MV-4-11 (cell line): ENCODE measurements at places on chromosomes 4 and X.

DNA sequence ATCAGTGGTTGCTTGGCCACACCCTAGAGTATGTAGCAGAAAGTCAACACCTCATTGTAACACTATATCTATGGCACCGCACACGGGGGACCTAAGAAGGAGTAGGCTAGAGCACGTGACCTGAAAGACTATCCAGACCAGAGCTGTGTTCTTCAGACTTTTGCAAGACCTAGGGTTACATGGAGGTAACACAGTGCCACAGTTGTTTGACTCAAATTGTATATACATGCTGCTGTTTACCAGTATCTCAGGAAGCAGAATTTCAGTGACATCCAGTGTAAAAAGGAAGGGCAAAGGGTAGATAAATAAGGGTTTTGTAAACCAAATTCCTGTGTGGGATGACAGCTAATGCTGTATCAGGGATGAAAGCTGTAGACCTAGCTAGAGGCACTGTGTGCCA, 30.2 kb downstream of the PNMA6A start:
- no peak for DNase-seq

- no peak for DNase-seq
These were observed 5.5 kb upstream of the SLC9B1 start for GRCh38 chr4:103024996-103025395.

- DNase-seq, result no peak
These were observed 53.7 kb downstream of the CLDN22 start for GRCh38 chr4:183266371-183266770.

- no peak for DNase-seq
These were observed 14.2 kb downstream of the BCAP31 start for GRCh38 chrX:153709726-153710674.

DNA sequence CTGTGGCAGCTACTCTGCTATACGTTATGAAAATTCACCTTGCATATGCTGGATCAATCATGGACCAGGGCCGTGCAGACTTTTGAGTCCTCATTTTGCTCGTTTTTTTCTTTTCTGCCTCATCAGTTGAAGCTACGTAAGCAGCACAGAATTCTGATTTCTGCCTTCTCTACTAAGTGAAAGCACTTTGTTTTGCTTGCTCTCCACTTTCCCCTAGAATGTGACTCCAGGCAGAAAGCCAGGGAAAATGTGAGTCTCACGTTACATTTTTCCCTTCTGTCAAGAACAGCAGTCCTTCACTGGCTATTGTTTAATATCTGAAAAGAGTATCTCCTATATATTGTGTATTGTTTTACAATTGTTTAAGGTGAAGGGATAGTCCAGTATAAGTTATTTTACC, 1840.1 kb downstream of the PCDH7 start:
- no peak for DNase-seq

- no peak for DNase-seq
These were observed 105.6 kb upstream of the MYOZ2 start for GRCh38 chr4:119029847-119030535.

DNA sequence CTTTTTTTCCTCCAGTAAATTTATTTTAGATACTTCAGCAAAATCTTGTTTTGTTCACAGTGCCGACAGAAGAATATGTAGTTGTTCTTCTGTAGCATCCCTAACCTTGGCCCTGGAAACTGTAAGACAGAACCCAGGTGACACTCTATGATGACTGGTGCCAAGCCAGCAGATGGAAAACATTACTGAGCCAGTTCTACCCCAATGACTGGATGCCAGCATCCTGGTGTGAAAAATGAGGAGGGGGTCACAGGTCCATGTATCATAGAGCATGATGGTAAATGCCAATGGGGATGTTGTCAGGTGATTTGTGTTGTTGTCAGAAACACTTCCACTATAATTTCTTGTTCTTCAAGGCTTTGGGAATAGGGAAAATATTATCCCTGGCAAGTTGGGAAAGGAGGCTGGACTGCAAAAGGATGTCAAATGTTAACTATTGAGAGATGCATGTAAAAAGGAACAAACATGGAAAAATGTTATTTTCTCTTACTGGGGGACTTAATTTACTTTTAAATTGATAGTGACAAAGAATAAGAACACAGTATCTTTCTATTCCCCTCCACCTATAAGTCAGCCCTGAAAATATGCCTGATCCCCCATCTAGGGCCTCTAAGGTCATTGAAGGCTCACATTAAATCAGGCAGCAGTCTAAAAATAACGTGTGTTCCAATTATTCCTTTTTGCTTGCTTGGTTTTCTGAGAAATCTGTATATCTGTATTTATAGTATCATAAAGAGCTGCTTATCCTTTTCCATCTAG, 159.8 kb downstream of the RASL11B start:
- no peak for DNase-seq

GRCh38 chr4:89744914-89745313, 92.0 kb downstream of the SNCA start:
- no peak for DNase-seq

DNA sequence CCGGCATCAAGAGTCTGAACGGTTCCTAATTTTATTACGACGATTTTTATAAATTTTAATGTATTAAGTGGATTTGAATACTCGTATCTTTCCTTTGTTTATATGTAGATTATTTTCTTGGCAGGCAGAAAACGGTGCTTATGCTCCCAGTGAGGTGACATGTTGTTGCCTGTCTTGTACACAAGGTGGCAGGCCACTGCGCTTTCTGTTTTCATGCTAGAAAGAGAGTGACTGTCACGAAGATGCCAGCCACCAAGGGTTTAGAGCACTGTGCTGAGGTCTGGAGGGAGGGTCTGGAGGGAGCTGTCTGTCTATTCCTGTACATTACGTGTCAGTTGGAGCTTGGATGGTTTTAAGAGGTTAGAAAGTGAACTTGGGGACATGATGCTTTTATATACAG, 87.7 kb downstream of the SHROOM2 start:
- peak; percentile 18 for DNase-seq

DNA sequence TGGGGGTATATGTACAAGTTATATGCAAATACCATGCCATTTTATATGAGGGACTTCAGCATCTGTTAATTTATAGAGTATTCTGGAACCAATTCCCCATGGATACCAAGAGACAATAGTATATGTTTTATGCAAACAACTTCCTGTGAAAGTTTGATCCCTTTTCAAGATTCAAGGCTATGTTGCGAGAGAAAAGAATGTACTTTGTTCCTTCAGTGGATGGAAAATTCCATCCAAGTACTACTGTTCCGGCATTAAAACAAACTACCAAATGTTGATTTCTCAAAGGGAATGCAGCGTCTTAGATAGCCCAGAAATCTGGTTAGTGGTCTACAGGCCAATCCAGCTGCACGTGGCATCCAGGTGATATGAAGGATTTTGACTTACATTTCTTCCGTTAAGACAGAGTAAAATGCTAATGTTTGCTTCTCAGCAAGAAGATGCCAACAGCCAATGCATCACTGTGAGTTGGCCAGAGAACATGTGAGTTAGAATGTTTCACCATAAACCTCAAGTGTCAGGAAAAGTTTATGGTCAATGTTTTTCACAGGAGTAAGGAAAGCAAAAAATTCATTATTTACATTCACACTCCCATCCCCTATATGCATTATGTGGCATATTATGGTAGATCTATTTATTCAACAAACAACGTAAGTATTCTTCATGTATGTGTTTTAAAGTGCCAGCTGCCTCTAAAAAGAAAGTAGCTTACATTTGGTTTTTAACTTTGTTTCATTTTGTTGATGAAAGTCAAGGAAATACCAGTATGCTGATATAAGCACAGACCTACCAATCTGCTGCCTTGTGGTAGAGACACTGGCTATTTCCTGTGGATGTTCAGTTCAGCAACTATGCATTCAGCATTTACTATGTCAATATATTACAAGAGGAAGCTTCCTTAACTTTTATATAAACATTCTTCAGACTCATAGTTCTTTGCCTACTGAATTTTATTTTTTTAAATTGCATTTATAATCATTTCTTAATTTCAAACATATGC, 44.4 kb downstream of the METTL14 start:
- no peak for DNase-seq

- no peak for DNase-seq
These were observed 36.4 kb upstream of the CLCN4 start for GRCh38 chrX:10120331-10120730.

DNA sequence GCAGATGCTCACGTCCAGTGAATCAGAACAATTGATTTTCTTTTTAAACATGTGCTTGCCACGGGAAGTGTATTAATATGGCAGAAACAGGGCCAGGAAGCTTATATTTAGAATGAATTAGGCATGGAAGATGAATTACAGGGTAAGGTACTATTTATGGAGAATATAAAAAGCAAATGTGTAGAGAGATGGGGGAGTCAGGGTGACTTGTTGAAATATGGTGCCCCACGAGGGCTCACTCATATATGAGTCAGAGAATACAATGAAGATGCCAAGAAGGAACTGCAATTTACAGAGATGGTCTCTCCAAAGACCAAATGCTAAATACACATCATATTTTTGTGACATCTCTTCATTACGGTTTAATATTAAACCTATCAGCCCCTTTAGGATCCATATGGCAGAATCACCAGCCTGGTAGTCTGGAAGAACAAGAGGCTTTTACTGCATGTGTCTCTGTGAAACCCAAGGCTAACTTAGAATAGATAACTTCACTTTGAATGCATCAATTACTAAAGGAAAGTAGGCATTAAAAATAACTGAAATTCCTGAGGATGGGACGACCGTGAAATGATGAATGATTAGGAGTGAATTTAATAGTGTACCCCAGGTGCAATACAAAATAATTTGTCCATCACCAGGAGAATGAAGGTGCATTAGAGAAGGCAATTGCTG, 385.3 kb downstream of the ARHGAP24 start:
- DNase-seq, result no peak

DNA sequence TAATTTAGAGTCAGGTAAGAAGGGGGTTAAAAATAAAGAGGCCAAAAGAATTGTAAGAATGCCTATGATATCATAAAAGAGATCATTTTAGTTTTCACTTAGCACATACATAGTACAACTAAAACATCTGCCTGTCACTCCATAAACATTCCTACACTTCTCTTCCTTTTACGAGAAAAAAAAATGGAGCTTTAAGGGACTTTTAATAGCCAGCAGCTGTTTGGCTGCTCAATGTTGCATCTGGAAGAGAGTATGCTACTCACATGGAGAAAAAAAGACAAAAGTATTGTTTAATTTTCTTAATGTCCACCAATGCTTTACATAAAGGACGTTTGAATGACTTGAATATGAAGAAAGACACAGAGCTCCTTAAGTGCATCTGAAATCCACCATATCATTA, 48.7 kb upstream of the TNIP3 start:
- DNase-seq, result no peak

- no peak for DNase-seq
These were observed 25.5 kb upstream of the MORC4 start for GRCh38 chrX:107025545-107025944.

GRCh38 chrX:3435057-3435456, 88.6 kb upstream of the MXRA5 start:
- no peak for DNase-seq

- no peak for DNase-seq
These were observed 73.5 kb upstream of the CAMK2D start for GRCh38 chr4:113835005-113835404.

DNA sequence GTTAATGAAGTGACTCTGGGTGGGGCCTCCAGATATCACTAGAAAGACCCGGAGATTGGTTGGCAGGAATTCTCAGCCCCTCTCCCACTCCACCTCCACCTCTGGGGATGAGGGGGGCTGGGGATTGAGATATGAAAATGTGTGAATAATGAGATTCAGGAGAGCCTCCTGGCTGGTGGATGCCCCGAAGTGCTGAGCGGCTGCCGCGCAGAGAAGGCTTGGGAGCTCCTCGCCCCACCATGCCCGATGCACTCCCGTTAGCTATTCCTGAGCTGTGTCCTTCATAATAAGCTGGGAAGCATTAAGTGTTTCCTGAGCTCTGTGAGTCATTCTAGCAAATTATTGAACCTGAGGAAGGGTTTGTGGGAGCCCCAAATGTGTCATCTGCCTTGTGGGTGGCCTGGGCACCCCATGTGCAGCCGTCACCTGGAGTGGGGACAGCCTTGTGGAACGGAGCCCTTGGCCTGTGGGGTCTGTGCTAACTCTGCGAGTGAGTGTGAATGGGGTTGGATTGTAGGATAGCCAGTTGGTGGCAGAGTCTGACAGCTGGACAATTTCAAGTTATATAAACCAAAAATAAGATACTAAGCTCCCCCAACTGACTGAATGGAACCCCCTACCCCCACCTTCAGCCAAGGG, 4.4 kb upstream of the MAEA start:
- no peak for DNase-seq

DNA sequence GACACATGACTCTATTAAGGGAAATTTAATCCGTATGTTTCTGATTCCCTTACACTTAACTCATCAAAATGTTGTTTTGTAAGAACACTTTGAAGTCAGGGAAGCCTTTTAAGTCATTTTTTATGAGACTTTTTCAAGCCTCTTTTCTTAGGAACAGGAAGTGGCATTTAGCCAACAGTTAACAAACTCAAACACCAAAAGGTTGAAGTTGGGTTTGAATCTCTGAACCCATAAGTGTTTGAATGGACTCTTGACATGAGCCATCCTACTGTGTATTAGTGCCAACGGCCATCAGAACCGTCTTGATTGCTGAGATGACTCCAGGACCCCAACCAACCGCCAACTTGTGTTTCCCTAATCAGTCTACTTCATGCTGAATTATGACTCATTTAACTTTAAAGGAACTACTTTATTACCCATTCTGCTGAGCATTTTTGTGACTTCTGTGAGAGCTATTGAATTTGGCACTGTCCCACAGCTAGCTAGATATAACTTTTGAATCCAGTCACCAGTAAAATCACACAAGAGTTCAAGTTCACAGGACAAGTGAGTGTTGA, 209.1 kb upstream of the FAT1 start:
- DNase-seq, result peak; percentile 70

GRCh38 chrX:17801431-17801830, 59.7 kb downstream of the RAI2 start:
- no peak for DNase-seq

- DNase-seq, result peak; percentile 14
These were observed 694.2 kb upstream of the TENM3 start for GRCh38 chr4:181548873-181549575.

- DNase-seq, result no peak
These were observed 6.9 kb downstream of the PRRG3 start for GRCh38 chrX:151702026-151702714.

- DNase-seq, result peak; percentile 57
These were observed 80.7 kb downstream of the SYNPO2 start for GRCh38 chr4:118969359-118969758.

DNA sequence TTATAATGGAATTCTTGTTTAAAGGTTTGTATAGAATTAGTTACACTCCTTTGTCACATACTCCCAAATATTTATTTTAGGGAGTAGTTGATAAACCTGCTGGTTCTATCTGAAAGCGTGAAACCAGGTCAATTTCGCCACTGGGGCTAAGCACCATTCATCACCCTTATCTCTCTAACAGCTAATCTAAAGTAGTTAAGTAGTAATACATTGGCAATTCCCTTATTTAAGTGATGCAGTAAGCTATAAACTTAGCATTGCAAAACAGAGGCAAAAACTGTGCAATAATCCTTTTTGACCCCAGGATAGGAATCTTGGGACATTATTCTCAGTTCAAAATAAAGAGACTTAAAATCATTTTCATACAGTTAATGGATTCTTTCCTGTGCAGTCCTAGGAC, 33.7 kb upstream of the PTPN13 start:
- DNase-seq, result no peak

GRCh38 chrX:153590961-153591956, 7.7 kb downstream of the CCNQ start:
- DNase-seq, result no peak

GRCh38 chrX:100381619-100382018, 28.5 kb downstream of the PCDH19 start:
- DNase-seq, result peak; percentile 38
